ENCODE measurements at places on chromosomes 1 and 21.

- DNase-seq: no peak
These were observed 47.5 kb upstream of the CSF3R start for GRCh38 chr1:36530261-36530660.

GRCh38 chr1:94772845-94773244 is 47.3 kb upstream of the SLC44A3 start:
- DNase-seq: peak; percentile 55

- peak; percentile 70 for DNase-seq
These were observed 3.1 kb upstream of the BLACAT1 start for GRCh38 chr1:205458777-205459566.

DNA sequence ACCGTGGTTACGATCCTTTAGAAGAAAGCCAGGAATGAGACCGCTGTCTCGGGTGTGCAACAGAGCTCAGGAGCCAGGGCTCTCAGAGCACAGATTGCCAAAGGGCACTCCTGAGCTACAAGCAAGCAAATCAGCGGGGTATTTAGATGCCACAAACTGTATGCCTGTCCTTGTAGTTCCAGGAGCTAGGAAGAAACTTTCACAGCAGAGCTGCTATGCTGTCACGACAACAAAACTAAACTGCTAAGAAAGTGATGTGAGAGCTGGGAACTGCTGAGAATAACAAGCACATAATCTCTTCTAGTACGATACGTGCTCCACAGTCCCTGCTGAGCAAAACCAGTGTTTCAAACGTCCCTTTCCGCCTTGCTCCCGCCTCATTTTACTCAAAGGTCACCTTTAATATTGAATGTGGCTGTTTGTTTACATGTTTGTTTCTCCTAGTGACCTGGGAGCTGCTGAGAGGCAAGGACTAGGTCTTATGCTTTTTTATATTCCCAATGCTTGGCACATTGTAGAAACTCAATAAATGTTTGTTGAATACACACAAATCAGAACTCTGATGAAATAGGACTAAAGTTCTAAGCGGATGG is 14.7 kb downstream of the GREM2 start:
- no peak for DNase-seq

DNA sequence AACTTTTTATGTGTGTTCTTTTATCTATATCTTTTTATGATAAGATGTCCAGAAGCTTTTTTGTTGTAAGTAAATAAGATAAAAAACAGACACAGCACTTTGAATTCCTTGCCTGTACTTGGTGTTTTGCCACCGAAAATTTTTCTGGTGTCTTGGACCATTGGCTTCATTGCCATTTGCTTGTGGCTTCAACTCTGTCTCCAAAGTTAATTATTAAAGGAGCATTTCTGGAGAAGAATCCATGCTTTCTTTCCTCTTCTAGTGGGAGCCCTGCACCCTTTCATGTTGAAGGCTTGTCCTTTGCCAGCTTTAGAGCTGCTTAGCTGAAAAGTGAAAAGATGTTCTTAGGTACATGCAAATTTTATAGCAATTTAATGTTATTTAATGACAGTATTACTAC is 112.2 kb downstream of the DYRK1A start:
- DNase-seq: no peak

Measured in KBM-7 (cell line).